ENCODE measurements at places on chromosomes 2 and 18. TPM values are rescaled to one million over a fixed set of nuclear protein-coding genes. Genes with fewer than 3 reads are reported as not detected.

Gene HNMT
- total RNA-seq, result 17.0 TPM

Gene LAMA1
- total RNA-seq, result 19.0 TPM

Gene DYSF
- total RNA-seq, result 0.70 TPM

Gene VWC2L
- total RNA-seq, result not detected

Gene DSG1
- not detected for total RNA-seq

Gene C2orf72
- 0.70 TPM for total RNA-seq

All from pericardium fibroblast (primary cell).